ENCODE measurements at places on chromosomes 3 and 15.

DNA sequence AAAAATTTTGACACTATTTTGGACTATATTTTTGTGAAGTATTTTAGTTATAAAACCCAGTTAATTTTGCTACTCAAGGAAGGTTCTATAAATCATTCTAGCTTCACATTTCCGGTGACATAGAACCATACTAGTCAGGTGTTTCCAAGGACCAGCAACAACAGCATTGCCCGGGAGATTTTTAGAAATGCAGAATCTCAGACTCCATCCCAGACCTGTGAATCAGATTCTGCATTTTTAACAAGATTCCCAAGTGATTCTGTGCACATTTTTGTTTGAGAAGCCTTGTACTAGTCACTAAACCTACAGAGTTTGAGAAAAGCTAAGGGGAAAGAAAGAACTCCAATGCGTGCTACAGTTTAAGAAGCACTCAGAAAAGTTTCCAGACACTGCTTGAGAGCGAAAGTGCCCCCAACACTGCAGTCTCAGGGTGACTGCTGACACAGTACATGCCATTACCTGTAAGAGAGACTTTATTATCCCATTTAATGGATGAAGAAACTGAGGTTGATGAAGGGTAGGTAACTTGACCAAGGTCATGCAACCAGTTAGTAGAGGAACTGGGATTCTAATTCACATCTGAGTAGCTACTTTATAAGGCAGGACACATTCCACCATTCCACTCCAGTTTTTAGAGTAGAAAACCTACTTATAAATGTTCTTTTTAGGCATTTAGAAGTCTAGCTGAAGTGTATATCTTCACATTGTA, 49.7 kb upstream of the USP3 start:
- DNase-seq = no peak

DNA sequence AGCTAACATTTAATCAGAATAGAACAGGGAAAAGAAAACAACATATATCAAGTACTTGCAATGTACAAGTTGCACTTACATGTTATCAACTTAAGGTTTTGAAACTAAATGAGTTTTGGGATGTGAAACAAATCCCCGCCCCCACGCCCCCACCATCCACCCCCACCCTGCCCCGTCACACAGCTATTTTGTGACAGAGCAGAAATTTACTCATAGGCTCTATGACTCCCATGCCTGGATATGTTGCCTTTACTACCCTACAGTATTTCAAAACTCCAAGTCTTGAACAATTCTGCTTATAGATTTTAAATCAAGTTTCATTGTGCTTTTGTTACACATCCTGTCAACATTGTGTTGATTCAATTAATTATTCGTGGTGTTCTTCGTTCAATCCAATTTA, 18.1 kb upstream of the IL1RAP start:
- DNase-seq = no peak

- DNase-seq = peak; percentile 48
These were observed 76.0 kb upstream of the GSK3B start for GRCh38 chr3:120170223-120170622.

DNA sequence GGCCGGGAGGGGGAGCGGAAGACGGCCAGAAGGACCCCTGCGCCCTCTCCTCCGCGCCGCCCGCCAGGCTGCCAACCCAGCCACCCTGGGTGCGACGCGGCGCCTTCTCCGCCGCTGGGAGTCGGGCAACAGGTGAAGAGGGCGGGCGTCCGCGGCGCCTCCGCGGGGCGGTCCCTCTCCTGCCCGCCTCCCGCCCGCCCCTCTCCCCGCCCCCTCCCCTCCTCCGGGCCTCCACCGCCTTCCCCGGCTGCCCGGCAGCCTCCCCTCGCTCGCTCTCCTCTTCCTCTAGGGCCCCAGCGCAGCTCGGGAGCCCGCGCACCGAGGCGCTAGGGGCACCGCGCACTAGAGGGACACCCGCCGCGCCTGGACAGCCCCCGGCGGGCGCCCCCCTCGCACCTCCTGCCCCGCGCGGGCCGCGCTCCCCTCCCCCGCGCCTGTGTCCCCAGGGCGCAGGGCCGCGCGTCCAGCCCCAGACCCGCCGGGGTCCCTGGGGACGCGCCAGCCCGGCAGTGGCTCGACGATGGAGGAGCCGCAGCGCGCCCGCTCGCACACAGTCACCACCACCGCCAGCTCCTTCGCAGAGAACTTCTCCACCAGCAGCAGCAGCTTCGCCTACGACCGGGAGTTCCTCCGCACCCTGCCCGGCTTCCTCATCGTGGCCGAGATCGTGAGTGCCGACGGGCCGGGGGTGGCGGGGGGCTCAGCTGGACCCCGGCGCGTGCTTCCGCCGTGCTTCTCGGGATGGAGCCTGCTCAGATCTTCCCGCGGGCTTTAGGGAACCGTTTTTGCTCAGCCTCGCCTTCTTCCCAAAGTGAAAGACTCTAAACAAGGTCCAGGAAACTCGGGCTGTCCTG, at the start of gene CMTM8:
TSS of gene CMTM8 (plus strand) at position 228 of the 854 bp plus-strand sequence. CDS start at position 521, 293 bp downstream.
- peak; percentile 7 for DNase-seq

GRCh38 chr15:56734013-56734635, 815 bp upstream of the ZNF280D start:
- no peak for DNase-seq

All from H4 (cell line).